ENCODE measurements at places on chromosomes 4 and X.

DNA sequence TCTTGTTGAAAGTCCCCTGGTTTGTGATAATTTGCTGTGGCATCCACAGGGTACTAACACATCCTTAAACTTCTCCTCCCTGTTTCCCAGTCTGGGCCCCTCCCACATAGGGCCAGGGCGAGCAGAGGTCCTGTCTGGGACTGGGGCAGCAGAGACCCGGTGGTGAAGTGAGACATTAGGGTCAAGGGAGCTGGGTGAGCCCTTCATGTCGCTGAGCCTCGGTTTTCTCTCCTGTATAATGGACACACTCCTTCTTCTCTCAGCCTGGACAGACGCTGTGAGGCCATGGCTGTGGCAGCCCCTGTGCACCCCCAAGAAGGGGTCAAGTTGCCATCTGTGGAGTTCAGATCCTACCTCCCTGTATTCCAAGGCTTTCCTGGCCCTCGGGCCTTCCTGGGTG, 33.0 kb upstream of the HMX1 start:
- DNase-seq, result no peak

GRCh38 chr4:1252928-1253492, 4.1 kb upstream of the CTBP1 start:
- DNase-seq, result no peak

- no peak for DNase-seq
These were observed 277.0 kb upstream of the EDA2R start for GRCh38 chrX:66915893-66916292.

DNA sequence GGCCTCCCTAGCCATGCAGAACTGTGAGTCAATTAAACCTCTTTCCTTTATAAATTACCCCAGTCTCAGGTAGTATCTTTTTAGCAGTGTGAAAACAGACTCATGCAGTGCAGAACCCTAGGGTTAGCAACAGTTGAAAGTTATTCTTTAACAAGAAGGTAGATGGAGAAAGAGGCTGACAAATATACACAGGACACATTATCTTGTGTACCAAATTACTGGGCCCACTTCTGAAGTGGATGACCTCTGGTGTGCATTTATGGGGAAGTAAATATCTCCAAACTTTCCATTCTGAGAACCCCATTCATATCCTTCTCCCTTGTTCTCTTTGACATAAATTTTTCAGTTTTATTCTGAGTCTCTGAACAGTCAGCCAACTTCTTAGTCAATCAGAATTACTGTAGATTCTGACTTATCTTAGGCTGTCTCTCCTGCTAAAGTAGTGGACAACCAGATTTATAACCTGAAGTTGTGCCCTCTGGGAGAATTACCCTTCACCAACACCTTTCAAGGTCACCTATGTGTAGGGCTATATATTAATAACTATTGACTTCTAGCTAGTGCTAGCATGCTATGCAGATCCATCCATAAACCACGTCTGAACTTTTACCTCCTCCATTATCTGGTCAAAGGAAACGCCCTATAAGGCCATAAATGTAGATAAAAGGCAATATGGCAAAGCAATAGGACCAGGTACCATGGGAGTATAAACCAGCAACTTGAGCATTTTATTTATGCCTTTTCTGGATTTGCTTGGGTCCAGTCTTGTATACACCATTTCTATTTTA, 72.5 kb upstream of the TAB3 start:
- no peak for DNase-seq

Measured in SW 1271 (cell line).